Naive thymus-derived CD4-positive, alpha-beta T cell (primary cell): ENCODE measurements at places on chromosomes 1 and 21. TPM values are rescaled to one million over a fixed set of nuclear protein-coding genes. Genes with fewer than 3 reads are reported as not detected.

GRCh38 chr1:62312698-62313097 lies 6.5 kb downstream of the KANK4 start:
- no peak overlapping the region for H3K4me3 ChIP-seq
- H3K36me3 ChIP-seq, result no peaks in the 10 kb centered on the region
- H3K4me1 ChIP-seq, result no peaks in the 10 kb centered on the region

DNA sequence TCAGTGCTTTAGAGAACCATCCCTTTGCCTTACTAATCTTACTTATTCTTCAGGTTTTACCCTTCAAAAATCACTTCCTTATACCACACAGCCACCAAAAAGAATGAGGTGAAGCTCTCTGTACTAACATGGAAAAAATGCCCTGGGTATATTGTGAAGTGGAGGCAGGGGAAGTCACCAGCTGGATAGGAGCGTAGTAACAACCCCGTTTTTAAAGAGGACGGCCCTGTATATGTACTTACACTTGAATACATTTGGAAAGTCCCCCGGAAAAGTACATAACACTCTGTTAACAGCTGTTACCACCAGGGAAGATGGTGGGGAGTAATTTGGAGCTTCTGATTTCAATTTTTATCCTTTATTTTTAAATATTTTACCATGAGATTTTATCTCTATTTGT lies 28.2 kb upstream of the KHDRBS1 start:
- no peaks in the 10 kb centered on the region for H3K27me3 ChIP-seq
- H3K4me3 ChIP-seq, result no peak overlapping the region
- H3K4me1 ChIP-seq, result peaks cover 50% of the 10 kb centered on the region
- peak overlapping the region; percentile 66 for H3K27ac ChIP-seq
- DNase-seq, result no peak

The MRPL39 gene
- 20.5 TPM for total RNA-seq

The OR6K3 gene
- 0.29 TPM for total RNA-seq
